DND-41 (cell line): ENCODE measurements at places on chromosomes 5 and 9.

DNA sequence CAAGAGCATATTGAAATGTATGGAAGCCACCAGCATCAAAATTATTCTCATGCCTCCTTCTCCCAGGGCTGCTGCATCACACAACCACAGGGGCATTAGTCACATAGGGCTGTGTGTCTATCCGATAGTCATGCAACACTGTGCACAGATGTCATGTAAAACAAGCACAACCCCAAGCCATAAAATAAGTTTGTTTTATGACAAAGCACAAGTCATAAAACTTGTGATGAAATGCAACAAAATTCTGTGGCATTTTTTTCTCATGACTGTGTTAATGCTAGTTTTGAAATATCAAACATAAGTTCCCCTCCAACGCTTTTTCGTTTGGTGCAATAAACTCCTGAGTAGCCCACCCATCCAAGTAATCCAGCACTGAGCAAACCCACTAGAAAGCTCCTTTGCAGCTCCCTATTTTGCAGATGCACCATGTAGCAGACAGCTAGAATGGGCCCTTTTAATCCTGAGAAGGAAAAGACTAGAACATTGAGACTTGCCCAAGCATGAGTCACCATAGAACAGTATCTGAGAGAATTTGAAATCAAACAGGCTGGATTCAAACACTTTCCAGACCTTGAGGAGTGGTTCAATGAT, 93.3 kb upstream of the ZNF366 start:
- DNase-seq: no peak

GRCh38 chr5:135089912-135090311, 55.9 kb upstream of the PITX1 start:
- no peak for DNase-seq

GRCh38 chr5:83632874-83633273, 87.8 kb downstream of the HAPLN1 start:
- no peak for DNase-seq

- no peak for DNase-seq
Measured at GRCh38 chr9:119868694-119869093, 499.5 kb upstream of the BRINP1 start.

- no peak for DNase-seq
Measured at GRCh38 chr5:57432876-57433275, 49.7 kb downstream of the ACTBL2 start.

DNA sequence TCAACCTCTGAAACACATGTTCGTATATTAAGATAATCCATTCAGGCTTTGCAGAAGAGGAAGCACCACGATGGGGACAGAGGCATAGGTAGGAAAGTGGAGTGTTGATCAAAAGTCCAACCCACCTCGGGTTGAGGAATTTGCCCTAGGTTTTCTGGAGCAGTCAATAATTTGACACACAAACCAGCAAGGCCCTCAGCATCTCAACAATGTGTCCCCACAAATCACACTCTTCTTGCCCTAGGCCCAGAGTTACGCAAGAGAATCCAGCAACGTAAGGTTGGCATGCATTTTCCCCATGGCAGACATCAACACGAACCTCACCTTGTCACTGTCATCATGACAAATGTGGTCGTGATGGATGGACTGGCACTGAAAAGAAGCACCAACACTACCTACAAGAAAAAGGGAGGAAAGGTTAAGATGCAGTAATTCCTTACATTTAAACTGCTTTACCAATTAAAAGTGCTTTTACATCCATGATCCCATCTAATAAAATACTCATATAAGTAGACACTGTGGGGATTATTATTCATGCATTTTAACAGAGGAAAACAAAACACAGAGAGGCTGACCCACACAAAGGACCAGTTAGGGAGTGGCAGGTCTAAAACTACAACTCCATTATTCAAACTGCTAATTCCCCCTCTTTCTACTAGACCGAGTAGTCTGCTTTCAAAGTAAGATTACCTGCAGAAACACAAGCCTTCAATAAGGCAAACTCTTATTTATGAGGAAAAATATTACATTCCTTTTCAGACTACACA, 24.4 kb upstream of the RNF38 start:
- no peak for DNase-seq

GRCh38 chr5:179162351-179163235, 102.4 kb downstream of the ZNF354C start:
- DNase-seq: no peak

DNA sequence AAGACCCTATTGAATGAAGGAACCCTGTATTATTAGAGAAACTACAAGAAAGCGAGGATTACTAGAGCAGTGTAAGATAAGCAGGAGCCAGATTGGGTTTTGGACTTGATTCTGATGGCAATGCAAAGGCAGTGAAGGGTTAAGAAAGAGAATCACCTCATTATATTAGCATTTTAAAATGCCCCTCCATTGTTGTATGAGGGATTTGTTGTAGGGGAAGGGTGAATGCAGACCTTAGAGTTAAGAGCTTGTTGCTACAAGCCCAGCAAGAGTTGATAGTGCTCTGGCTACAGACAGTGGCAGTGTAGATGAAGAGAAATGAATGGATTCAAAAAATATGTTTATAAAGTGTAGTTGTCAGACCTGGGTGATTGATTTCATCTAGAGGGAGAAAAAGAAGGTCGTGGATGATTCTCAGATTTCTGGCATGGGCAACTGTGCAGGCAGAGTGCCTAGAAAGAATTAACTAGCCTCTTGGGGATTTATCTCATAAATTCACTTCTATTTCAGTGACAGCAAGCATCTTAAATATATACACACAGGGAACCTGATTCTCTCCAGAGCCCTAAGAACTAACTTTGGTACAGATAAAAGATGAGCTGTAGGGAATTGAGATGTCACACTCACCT, 344.8 kb downstream of the ARRDC3 start:
- DNase-seq: no peak

GRCh38 chr5:91941588-91941987, 558.5 kb upstream of the ARRDC3 start:
- DNase-seq: no peak

DNA sequence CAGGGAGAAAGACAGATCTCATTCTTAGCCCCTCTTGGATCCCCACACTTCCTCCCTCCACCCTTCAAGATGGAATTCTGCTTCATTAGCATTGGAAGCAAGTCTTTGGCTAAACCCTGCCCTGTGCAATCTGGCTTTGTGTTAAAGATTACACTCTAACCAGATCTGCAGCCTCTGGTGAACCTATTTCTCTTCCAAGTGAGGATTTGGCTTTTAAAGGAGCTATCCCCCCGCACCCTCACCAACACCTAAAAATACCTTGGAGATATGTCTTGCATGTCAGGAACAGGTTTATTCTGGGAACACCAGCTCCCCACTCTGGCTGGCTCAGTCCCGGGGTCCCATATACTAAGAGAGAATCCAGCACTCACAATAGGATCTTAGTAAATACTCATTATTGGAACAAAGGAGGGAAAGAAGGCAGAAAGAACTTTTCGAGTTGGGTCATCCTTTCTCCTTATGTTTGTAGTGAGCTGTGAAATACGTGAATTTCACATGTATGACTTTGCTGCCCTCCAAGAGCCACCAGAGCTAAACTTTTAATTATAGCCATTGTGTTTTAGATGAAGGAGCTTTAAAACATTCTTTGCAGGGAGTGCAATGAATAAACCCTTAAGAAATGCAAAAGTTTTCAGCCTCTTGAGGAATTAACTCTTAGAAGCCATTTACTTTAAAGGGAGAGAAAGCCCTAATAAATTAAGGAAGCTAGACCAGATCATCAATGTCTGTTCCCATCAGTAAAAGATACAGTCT, 53.7 kb upstream of the HRH2 start:
- no peak for DNase-seq

DNA sequence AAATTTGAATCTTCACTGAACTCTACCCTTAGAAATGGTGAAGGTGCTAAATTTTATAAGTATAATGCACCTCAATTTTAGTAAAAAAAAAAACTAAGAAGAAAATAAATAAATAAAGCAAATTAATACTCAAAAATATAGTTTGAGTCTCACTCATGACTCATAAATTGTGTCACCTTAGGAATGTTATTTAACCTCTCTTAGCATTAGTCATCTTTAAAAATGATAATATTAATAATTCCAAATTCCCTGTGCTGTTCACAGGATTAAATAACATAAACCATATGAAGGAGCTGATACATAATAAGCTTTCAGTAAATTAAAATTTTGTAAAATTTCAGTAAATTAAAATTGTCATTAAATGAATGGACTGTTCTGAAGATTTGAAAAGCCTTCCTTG, 339.8 kb upstream of the RGMB start:
- no peak for DNase-seq

- DNase-seq: no peak
Measured at GRCh38 chr5:179128976-179129375, 68.8 kb downstream of the ZNF354C start.

DNA sequence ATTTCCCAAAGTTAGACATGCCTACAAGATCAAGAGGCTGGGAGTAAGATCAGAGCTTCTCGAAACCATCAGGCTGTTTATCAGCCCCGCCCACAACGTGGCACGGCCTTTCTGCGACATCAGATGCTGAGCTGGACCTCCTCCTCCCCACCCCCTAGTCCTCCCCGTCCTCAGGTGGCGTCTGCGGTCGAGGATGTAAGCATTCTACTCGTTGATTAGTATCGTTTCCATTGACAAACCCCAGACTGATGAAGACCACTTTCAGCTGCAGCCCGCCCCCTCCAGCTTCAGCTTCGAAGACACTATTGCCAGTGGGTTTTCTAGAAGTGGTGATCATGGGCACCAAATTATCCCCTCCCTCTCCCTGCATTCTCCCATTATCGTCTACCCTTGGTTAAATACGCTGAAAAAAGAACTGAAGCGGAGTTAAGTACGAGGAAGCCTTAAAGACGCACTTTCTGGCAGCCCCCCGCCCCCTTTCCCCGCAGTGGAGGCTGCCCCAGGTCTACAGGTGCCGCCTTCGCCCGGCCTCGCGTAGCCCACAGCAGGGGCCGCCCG, 1.1 kb downstream of the PPIC start:
- DNase-seq: no peak

DNA sequence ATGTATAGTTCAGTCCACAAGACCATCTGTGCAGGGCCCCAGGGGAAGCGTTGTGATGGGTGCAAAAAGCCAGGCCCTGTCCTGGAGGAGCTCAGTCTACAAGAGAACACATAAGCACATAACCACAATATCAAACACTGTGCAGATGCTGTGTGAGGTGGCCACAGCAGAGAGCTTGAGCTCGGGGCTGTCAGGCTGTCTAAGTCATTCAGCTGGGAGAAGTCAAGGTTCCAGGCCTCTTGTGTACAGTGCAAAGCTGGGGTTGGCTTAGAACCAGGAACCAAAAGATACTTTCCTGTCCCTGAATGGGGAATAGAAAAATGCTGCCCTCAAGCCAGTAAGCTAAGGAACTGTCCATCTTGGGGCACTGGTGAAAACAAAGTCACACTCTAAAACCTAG, 75.0 kb downstream of the PRDM6 start:
- DNase-seq: no peak

DNA sequence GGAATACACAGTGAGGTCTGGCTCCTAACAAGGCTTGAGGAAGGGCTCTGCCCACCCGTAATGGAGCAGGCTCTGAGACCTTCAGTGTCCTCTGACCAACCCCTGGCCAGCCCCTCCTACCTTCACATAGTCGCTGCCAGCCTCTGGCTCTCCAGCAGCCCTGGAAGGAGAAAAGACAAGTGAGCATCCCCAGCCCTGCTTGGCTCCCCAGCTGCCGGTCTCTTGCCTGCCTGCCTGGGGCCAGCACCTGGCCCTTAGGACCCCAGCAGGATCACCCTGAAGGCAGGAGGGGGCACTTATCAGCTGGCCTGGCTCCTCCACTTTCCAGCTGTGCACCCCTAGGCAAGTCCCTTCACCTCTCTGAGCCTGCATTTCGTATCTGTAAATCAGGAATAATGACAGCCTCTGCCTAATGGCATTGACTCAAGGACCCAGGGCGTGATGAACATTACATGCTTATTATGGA, 16.9 kb downstream of the SH2D3C start:
- no peak for DNase-seq

DNA sequence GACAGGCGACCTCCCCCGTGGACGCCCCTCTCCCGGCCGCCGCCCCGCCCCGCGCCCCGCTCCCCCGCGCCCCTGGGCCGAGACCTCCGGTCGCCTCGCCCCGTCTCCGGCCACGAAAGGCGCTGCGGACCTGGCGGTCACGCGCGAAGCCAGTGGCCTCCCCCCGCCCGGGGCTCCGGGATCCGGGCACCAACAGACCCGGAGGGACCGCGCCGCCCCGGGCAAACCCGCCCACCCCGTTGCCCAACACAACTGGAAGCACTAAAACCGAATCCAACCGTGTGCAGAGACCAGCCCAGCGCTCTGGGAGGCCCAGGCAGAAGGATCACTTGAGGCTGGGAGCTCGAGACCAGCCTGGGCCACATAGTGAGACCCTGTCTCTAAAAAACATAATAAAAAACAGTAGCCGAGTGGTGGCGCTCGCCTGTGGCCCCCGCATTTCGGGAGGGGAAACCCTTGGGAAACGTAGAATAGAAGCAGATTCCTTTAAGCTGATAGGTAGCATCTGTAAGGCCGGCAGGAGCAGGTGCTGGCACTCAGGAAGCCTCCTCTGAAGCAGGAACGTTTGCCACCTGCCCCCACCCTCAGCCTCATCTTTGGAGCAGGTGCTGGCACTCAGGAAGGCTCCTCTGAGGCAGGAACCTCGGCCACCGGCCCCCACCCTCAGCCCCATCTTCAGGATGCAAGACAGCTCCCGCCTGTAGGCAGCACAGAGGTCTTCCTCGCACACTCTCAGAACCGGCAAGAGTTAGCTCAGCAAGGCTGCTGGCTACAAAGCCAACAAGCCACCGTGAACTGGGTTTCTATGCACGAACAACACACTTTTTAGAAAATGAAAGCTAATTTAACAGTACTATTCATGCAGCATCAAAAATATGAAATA, 4.6 kb upstream of the SLC9A3 start:
- DNase-seq: no peak

DNA sequence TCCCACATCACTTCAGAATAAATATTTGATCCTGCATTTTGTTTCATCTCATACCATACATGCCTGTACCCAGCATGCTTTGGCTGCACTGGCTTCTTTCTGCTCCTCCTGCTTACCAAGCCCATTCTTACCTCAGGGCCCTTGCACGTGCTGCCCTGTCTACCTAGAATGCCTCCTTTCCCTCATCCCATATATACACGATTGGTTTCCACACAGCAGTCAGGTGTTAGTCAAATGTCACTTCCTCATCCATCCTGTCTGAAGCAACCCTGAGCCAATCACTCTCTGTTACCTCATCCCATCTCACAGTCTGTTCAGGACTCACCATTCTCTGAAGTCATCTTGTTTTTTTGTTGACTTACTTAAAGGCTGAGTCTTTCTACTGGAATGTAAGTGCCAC, 30.3 kb downstream of the CAST start:
- no peak for DNase-seq

GRCh38 chr9:125847735-125848134, 100.6 kb downstream of the PBX3 start:
- no peak for DNase-seq

- no peak for DNase-seq
Measured at GRCh38 chr5:93145767-93146166, 435.3 kb downstream of the NR2F1-AS1 start.
